ENCODE measurements at places on chromosomes 3 and 15.

DNA sequence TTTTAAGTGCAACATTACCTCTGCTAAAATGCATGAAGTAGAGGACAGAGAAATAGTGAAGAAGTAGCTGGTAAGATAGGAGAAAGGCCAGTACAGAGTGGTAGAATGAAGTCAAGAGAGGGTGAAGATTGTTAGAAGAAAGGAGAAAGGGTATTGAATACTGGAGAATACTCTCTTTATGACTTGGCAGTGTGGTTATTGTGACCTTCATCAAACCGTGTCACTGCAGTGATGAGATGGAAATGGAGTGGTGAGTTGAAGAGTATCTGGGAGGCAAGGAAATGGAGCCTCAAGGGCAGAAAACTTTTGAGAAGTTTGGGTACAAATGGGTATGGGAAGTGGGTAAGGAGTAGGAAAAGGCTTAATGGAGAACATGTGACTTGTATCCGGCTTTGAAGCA, 24.7 kb downstream of the MINDY2 start:
- no peak for DNase-seq

- DNase-seq = peak; percentile 83
These were observed 49.6 kb downstream of the SLMAP start for GRCh38 chr3:57805674-57806073.

DNA sequence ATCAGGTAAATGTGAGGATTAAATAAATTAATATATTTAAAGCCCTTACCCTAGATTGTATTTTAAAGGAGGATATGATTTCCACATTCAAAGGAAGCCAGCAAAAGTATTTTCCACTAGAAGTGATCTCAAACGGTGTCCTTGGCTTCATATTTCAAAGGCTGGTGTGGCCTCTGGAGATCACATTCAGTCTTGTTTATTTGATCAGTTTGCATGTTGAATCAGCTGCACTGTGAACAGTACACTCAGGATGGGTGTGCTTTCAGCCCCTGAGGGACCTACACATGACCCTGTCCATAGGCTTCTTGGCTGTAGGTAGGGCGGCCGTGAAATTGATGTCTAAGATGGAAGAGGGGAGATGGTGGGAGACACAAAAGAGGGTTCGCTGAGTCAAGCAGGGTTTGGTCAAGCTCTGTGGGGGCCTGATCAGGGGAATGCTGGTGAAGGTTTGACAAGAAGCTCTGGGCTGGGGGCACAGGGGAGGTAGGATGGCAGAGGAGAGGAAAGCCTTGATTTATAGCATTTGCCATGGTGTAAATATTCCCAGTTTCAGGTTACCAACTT, 21.9 kb downstream of the CYP8B1 start:
- no peak for DNase-seq

GRCh38 chr15:70265466-70265978, 167.8 kb upstream of the TLE3 start:
- DNase-seq = no peak

GRCh38 chr3:9669277-9669676, 20.0 kb downstream of the MTMR14 start:
- no peak for DNase-seq

DNA sequence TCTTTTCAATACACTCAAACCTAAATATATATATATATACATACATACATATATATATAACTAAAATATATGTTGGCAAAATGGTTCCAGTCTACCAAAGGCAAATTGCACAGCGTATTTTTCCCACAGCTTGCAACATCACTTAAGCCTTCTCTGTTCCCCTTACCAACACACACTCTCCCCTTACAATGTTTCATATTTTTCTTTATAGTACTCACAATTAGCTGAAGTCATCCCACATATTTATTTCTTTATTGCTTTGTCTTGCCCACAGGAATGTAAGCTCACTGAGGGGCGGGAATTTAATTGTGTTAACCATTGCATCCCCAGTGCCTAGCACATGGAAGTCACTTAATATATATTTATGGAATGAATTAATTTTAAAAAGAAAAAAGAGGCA, 288.3 kb downstream of the ULK4 start:
- DNase-seq = peak; percentile 17

DNA sequence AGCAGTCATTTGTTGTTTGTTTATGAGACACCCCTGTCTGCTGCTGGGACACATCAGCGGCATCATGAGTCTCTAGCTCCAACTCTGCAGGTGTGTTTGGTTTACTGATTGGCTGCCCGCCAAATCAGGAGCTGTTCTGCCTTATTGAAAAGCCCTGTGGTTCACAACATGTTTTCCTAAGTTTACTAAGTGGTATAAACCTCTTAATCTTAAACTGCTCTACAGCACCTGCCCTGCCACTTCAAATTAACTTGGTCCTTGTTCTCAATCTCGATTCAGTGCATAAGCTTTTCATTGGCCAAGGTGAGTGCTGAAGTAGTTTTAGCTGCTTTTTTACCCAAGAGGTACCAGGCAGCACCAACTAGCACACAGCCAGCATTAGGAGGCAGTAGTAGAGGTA, 77.8 kb upstream of the WDR72 start:
- no peak for DNase-seq

DNA sequence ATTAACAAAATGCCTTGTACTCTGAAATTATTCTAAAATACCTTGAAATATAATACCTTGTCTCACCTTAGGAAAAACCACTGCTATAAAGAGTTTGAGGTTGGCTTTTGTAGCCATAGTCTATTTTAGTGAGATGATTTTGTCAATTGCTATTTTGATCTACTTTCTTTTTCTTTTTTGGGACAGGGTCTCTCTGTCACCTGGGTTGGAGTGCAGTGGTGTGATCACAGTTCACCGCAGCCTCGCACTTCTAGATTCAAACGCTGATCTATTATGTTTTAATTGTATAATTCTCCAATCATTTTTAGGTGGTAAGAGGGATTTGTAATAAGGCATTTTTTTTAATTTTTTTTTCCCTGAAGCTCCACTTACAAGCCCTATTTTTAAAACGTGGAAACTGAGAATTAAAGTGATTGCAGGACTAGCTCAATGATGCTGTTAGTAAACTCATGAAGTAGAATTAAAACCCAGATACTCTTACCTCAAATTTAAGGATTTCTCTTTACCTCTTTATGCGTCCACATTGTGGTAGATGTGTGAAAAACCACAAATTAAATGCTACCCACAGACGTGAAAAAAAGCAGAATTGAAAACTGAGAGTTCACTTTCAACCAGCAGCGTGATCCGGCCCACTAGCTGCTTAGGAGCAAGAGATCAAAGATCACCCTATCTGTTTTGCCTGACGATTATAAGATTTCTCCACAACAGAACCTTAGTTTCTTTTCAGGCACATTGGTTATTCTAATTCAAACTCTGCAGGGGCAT, 384.2 kb downstream of the CGGBP1 start:
- no peak for DNase-seq

GRCh38 chr3:16547561-16548357, 34.3 kb upstream of the RFTN1 start:
- no peak for DNase-seq

GRCh38 chr3:138941259-138941885, 5.6 kb downstream of the FOXL2 start:
- DNase-seq = peak; percentile 40

- DNase-seq = no peak
These were observed 1.9 kb downstream of the CAMK2N2 start for GRCh38 chr3:184259396-184259877.

GRCh38 chr3:18419232-18419631, 5.9 kb downstream of the SATB1 start:
- DNase-seq = no peak

- DNase-seq = no peak
These were observed 24.7 kb upstream of the OR5K4 start for GRCh38 chr3:98328933-98329332.

DNA sequence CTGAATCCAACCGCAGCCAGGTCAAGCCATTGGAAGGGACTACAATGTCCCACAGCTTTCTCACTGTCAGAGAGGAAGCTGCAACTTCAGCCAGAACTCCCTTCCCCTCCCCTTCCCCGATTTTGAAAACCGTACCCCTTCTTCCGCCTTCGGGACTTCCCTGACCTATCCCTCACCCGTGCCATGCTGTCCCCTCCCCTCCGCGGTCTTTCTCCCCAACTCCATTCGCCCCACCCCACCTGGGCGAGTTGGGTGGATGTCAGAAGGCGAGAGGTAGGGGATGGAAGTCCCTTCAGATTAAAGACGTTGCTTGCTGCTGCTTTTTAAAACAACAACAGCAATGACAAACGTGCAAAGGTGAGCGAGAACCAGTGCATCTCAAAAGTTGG, 723 bp downstream of the CPNE4 start:
- DNase-seq = no peak

- no peak for DNase-seq
These were observed 256.2 kb downstream of the NR1D2 start for GRCh38 chr3:24201301-24201700.

GRCh38 chr15:74903676-74904075, 3.0 kb downstream of the FAM219B start:
- DNase-seq = no peak

DNA sequence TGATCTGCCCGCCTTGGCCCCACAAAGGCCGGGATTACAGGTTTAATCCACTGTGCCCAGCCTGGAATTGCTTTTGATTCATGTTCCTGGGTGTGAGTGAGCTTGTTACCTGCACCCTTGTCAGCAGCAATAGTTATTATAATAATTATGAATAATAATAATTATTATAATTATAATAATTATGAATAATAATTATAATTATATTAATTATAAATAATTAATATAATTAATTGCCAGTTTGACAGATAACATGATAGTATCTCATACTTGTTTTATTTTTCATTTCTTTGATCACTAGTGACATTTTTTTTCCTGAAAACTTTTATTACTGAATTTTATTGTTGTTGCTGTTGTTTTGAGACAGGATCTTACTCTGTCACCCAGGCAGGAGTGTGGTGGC, 21.1 kb upstream of the TRAK1 start:
- no peak for DNase-seq

- DNase-seq = peak; percentile 5
These were observed 6.0 kb downstream of the GATM start for GRCh38 chr15:45372041-45372995.

- peak; percentile 28 for DNase-seq
These were observed 30.6 kb downstream of the MB21D2 start for GRCh38 chr3:192887047-192887446.

GRCh38 chr15:82999905-83000671, 11.4 kb downstream of the C15orf40 start:
- DNase-seq = peak; percentile 36

DNA sequence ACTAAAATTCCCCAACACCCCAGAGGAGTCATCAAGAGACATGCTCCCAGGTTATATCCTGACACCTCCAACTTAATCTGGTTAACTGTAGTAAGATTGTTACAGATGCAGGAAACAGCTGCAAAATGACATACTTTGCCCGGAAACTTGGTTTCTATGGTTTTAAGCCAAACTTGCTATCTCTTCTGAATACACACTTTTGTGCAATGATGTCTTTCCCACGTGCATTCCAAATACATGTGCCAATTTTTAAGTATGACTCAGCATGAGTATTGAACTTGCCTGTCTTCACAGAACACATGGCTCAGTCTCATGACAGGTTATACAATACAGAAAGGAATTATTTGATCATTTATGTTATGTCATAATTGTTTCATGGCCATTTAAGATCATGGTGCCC, 207.0 kb upstream of the DCBLD2 start:
- peak; percentile 67 for DNase-seq

- no peak for DNase-seq
These were observed 4.7 kb downstream of the EXOG start for GRCh38 chr3:38500688-38501417.

DNA sequence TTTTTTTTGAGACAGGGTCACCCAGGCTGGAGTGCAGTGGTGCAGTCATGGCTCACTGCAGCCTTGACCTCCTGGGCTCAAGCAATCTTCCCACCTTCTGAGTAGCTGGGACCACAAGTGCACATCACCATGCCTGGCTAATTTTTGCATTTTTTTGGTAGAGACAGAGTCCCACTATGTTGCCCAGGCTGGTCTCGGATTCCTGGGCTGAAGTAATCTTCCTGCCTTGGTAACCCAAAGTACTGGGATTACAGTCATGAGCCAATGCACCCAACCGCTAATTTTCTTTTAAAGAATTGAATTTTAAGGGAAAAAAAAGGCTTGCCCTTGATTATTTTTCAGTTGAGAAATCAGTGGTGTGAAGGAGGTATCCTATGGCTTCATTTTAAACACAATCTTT, 334.0 kb downstream of the SOX2 start:
- peak; percentile 7 for DNase-seq

DNA sequence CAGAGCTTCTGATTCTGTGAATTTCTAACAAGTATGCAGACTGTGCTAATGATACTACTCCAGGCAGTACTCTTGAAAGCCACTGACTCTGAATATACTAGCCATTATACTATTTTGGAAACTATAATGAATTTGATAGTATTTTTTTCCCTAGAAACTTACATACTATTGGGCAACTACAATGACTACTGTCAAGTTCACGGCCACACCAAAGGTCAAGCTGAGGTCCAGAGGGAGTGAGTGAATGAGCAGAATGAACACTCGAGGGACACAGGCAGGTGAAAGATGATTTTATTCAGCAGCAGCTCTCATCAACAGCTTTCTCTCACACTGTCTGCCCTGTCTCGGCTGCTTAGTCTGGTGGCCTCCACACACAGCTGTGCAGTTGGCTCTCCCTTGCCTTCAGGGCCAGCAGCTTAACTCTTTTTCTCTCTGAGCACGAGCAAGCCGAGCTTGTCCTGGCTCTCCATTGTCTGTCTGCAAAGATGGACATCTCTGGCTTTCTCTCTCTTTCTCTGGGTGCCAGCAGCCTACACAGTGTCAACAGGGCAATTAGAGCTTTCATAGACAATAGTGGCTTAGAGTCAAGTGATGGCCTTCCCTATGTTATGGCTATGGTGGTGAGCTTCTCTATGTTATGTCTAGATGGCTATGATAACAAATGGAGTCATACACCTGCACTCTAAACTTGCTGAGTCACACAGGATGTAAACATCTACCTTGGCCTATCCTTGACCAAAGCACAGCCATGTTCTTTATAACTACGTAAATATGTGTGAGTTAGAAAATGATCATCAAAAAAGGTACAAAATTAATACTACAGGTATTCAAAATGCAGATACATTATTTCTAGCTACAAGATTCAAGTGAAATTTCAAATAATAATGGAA, 362.4 kb downstream of the CGGBP1 start:
- no peak for DNase-seq

- DNase-seq = peak; percentile 30
These were observed 21.1 kb downstream of the MAPK6 start for GRCh38 chr15:52039925-52040781.

GRCh38 chr15:23073890-23074646, 34.7 kb upstream of the TUBGCP5 start:
- no peak for DNase-seq

DNA sequence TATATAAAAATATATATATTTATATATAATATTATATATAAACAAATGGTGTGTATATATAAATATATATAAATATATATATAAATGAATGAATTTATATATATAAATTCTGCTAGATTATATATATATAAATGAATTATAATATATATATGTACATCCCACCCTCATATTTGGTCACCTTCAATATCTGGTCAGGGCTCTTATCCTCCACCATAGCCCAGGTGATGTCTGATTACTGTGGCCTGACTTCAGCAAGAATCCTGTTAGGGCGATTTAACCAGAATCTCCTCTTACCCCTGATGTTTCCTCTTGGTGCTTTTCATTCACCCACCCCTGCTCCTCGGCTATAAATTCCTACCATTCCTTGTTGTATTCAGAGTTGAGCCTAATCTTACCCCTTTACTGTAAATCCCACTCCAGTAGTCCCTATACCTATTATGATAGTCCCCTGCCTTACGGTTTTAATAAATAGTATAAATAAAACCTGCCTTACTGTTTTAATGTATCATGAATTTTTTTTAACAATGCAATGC, 439.6 kb downstream of the PLOD2 start:
- DNase-seq = no peak

GRCh38 chr15:91853511-91853947, at the start of gene SLCO3A1:
SLCO3A1 (plus strand) TSS chr15:91853708.
- peak; percentile 37 for DNase-seq

All from kidney glomerular epithelial cell (primary cell).